ENCODE measurements at places on chromosomes 5 and 9.

- ATAC-seq, result no peak
Measured at GRCh38 chr5:9069650-9070049, 476.2 kb downstream of the SEMA5A start.

DNA sequence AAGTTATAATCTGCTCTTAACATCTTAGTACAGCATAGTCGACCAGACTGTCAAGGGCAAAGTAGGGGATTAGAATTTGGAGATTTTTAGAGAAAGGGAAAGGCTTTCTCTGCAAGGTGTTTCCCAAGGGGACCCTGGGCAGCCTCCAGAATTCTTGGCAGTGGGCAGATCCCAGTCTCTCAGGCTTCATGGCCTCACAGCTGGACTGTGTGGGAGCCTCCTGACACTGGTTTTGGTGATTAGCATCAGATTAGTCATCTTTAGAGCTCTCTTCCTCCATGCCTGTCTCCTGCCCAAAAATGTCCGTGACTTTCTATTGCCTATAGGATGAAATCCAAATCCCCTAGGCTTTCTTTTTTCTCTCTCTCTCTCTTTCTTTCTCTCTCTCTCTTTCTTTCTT is 370.7 kb downstream of the ZSWIM6 start:
- ATAC-seq, result no peak

- peak; percentile 32 for ATAC-seq
Measured at GRCh38 chr5:7869474-7870136, 657 bp downstream of the MTRR start.

- ATAC-seq, result peak; percentile 68
Measured at GRCh38 chr5:126354012-126354857, 69.0 kb upstream of the GRAMD2B start.

DNA sequence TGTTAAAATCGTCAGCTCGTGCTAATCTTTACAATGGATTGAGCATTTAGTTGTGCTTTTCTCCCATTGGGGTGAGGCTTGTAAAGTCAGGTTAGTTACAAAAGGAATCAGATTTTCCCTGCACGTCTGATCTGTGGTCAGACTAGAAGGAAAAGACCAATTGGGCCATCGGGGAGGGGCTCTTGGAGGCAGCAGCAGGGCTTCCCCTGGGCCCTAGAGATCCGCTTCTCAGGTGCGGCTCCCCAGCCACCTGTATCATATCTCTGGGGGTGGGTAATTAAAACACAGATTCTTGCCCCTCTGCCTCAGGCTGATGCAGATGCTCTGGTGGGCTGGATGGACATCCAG is 200.3 kb downstream of the HSPA4 start:
- ATAC-seq, result no peak

- ATAC-seq, result no peak
Measured at GRCh38 chr5:11400316-11400715, 503.9 kb downstream of the CTNND2 start.

GRCh38 chr5:78621291-78621738 is 27.3 kb downstream of the LHFPL2 start:
- no peak for ATAC-seq

DNA sequence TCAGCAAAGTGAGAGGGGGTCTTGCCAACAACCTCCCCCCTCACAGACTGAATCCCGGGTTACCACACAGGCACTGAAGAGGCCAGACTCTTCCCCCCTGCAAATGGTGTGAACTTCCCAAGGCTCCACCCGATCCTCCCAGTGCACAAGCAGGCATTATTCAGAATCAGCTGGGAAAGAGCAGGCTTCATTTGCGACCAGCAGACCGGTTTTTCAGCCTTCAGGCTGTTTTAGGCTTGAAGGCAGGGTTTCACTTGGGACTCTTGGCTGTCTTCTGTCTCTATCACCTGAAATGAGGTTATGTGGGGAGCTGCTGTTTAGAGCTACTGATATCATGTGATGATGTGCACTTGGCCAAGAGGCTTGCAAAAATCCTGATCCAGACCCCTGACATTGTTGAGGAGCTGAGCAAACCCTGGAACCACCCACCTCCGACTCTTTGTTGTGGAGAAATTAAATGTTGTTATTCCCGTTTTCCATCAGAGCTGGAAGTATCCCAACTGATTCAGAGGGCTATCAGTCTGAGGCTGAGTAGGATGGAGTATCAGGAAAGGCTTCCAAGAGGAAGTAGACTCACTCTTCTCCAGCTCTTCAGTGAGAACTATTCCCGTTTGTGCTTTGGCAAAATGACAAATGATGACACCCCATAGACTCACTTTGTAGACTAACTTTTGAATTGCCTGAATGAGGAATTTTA is 63.3 kb upstream of the ZFR start:
- no peak for ATAC-seq

DNA sequence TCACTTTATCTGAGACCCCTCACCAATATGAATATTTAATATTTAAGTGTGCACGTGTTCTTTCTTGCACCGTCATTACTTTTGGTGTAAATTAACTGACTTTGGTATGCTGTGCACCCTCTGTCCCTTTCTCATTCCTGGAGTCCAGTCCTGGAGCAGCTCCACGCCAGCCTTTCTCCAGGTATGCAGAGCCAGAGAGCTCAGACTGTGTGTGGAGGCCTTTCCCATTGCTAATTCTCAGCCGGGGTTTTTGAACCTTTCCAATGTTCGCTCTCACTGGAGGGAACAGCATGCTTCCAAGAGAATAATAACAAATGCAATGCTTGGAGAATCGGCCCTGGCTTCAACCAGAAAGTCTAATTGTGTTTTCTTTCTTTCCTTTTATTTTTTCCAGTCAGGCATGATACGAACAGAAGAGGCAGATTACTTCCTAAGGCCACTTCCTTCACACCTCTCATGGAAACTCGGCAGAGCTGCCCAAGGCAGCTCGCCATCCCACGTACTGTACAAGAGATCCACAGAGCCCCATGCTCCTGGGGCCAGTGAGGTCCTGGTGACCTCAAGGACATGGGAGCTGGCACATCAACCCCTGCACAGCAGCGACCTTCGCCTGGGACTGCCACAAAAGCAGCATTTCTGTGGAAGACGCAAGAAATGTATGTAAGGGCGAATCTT is 41.7 kb downstream of the ADAMTS16 start:
- no peak for ATAC-seq

- ATAC-seq, result no peak
Measured at GRCh38 chr9:91966503-91966902, 16.5 kb upstream of the ROR2 start.

- no peak for ATAC-seq
Measured at GRCh38 chr5:42397267-42397666, 26.0 kb upstream of the GHR start.

DNA sequence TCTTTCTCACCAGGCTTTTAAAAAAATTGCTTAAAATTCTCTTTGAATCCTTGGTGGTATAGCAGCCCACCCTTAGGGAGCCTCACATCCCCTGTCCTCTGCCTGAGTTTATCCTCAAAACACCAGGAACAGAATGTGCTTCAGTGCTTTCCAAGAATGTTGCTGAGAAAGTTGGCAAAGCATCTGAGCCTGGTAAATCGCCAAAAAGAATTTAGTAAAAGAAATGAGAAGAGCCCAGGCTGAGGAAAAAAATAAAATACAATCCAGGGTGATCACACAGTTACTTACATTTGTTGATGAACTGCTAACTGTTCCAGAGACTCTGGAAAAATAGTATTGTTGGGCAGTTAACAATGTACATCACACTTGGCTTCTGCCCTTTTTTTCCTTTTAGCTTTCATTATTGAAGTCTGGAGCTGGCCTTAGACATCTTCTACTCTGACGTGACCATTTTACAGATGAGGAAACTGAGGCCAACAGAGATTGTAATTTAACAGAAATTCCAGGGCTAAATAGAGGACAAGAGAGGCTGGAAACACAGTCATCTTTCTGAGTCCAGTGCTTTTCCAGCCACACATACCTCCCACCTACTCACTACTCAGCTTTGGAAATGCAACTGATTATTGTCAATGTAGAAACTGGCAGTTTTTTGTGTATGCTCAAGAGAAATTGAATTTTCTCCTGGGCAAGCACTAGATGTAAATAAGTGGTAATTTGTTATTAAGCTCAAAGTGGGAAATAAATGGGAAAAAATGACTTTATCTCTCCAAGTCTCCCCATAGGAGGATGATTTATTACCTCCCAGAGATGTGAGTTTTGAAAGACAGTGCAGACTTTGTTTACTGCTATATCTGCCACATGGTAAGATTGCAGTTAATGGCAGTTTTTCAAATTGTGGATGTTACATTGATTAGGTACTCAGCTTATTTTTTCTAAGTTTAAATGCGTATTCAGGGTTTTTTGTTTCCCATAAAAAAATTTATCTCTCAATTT is 86.7 kb upstream of the ALDH1A1 start:
- ATAC-seq, result no peak

DNA sequence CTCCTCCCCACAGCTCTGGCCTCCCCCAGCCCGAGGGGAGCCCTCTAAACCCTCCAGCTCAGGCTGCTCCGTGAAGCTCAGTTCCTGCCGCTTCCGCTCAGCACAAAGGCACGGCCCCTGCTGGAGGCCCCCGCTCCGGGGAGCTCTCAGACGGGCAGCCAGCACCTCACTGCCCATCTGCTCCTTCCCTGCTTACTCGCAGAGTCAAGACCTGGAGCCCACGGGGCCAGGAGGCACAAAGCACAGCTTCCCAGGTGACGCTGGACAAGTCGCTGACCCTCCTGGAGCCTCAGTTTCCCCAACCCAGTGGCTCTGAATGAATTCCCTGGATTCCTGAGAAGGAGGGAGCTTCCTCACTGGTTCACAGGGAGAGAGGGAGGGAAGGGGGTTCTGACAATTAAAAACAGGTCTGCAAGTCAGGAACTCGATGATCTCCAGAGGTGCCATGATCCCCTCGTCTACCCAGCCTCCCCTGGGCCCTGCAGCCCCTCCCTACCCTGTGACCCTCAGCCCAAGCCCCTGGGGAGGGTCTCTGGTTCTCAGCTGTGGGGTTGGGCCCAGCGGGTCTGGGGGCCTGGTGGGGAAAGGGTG is 36.2 kb downstream of the VAV2 start:
- peak; percentile 57 for ATAC-seq

- no peak for ATAC-seq
Measured at GRCh38 chr5:156529892-156530291, 202.9 kb downstream of the SGCD start.

DNA sequence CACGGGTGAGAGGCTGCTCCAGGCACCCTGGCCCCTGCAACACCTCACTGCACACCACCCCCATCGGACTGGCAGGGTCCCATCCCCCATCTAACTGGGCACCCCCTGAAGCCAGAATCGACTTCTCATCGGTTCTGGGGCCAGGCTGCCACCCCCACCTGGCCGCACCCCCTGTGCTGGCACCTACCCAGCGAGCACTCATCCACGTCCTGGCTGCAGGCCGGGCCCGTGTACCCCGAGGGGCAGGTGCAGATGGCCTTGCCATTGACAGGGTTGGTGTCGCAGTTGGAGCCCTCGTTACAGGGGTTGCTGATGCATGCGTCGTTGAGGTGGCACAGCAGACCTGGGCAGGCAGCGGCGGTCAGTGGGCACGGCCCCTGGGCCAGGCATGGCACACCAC is 27.9 kb downstream of the NOTCH1 start:
- no peak for ATAC-seq

DNA sequence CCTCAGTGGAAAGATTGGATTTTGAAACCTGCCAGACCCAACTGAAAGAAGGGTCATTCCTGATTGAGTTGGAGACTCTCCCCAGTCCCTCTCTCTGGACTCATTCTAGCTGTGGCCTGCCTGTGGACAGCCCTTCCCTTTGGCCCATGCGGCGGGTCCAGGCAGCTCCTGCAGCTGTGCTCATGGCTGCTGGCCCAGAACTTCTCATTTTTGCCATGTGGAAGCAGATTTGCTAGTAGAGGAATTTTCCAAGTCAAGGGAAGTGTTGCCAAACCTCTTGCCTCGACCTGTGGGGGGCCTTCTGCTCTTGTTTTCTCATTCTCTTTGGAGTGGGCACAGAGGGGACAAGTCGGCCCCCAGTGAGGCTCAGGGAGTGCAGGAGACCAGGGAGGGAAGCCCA is 89.2 kb downstream of the ANKRD33B start:
- no peak for ATAC-seq

DNA sequence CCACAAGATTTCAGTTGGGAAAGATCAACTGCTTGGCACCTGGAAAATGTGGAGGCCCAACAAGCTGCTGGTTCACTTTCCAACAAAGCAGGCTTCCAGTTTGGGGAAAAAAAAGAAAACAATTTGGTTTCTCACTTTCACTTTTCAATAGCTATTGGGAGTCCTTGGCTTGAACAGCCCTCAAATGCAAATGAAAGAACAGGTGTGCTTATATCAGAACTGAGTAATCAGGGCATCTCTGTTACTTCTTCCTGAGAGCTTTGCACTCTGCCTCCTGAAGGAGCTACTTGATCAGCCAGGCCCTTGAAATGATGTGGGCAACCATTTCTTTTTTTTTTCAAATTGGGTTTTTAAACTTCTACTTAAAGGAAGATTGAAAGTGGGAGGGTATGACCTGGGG is 73.5 kb downstream of the MFAP3 start:
- ATAC-seq, result no peak

DNA sequence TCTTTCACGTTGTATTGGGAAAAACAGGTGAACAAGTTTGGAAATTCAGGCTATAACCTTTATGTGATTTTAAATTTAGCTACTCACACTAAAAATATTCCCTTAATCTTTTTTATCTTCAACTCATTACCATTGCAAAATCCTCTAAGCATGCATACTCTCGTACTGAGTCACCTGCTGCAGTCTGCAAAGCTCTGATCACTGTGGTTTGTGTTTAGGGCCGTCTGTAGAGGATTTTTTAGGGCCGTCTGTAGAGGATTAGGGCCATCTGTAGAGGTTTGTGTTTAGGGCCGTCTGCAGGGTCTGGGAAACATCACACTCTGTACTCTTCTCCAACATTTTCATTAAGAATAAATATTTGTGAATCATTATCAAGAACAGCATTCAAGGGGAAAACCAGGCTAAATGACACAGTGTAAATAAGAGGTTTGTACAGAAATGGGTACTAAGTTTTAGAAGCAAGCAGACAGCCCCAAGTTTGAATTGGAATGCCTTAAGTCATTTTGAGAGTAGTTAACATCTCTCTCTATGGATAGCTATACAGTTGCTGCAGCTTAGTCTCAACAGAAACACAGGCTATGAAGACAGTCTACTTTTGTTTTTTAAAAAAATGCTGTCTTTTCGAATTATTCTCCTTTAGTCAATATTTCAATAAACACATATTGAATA is 155.0 kb upstream of the TSLP start:
- no peak for ATAC-seq

- no peak for ATAC-seq
Measured at GRCh38 chr5:5069851-5070250, 70.3 kb upstream of the ADAMTS16 start.

- no peak for ATAC-seq
Measured at GRCh38 chr9:106432631-106433030, 430.3 kb upstream of the ZNF462 start.

- no peak for ATAC-seq
Measured at GRCh38 chr5:64811050-64811640, 42.4 kb downstream of the CWC27 start.
